Uterine smooth muscle cell (primary cell): ENCODE measurements at places on chromosomes 13 and 19. TPM values are rescaled to one million over a fixed set of nuclear protein-coding genes. Genes with fewer than 3 reads are reported as not detected.

ADAT3 gene
- 3.9 and 4.1 TPM in 2 replicates for total RNA-seq

ATP8B3 gene
- total RNA-seq, result 1.9 and 2.7 TPM in 2 replicates

GPX4 gene
- total RNA-seq, result 165 and 232 TPM in 2 replicates

ZNF429 gene
- total RNA-seq, result 2.2 and 4.5 TPM in 2 replicates

DKKL1 gene
- total RNA-seq, result 0.25 and 0.33 TPM in 2 replicates

ZNF534 gene
- total RNA-seq, result 0.25 TPM in 1 of 2 replicates, not detected in the other

INSL3 gene
- not detected in 2 replicates for total RNA-seq

KCNRG gene
- total RNA-seq, result 3.0 and 3.4 TPM in 2 replicates

ZNF541 gene
- 0.12 and 0.44 TPM in 2 replicates for total RNA-seq

PSG3 gene
- total RNA-seq, result not detected in 2 replicates

PLPPR2 gene
- 7.9 and 11.4 TPM in 2 replicates for total RNA-seq

GPC6 gene
- 24.1 and 52.1 TPM in 2 replicates for total RNA-seq

TYROBP gene
- total RNA-seq, result not detected in 2 replicates
